ENCODE measurements at places on chromosomes 6 and 20. TPM values are rescaled to one million over a fixed set of nuclear protein-coding genes. Genes with fewer than 3 reads are reported as not detected.

RIPOR2 gene
- total RNA-seq = 0.07 TPM

MMP24 gene
- 0.07 TPM for total RNA-seq

MYB gene
- total RNA-seq = under 0.01 TPM

F13A1 gene
- total RNA-seq = not detected

PRDM13 gene
- total RNA-seq = not detected

MPIG6B gene
- total RNA-seq = not detected

PGK2 gene
- total RNA-seq = not detected
